LHCN-M2 (cell line): ENCODE measurements at places on chromosomes 5 and 9. TPM values are rescaled to one million over a fixed set of nuclear protein-coding genes. Genes with fewer than 3 reads are reported as not detected.

DNA sequence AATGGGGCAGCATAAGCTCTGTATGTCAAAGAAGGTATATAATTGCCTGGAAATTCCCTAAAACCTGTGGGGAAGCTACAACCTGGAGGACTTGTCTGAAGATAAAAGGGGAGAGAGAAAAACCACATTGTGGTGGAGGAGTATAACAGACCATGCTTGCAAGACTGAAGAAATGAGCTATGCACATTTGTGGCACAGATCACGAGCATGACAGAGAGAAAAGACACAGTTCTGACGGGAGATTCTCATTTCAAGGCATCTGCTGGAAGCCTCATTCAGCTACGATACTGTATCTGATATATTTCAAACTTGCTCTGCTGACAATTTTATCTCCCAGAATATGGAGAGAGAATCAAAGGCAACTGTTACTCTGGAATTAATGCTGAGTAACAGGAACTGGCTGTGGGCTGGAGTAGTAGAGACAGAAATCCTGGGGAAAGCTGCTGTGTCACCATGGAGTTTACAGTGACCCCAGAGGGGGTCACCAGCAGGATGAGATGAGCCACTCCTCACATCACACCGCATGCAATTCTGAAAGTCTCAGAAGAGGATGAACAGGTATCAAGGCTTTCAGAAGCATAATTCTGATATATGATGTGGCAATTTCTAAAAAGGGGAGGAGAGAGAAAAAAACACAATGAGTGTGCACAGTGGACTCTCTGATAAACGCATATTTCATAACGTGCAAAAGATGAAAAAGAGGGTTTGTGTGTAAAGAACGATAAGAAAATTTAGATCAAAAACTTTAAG lies 528.8 kb downstream of the IRX1 start:
- no peak for DNase-seq

The SHC3 gene
- under 0.01 and 0.06 TPM in 2 replicates for total RNA-seq

DNA sequence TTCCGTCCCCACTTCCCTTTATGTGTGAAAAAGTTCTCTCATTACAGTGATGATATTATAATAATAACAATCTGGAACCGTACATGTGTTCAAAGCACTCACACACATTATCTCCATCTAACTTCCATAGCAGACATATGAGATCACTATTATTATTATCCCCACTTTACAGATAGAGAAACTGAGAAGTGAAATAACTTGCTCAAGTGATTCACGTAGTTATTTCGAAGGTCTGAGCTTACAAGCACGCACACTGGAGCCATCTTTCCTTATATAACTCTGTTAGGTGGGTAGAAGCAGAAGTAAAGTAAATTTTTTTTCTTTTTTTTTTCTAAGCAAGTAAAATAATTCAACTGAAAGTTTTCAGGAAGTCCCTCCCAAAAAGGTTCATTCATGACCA lies 62.9 kb upstream of the PTGER4 start:
- DNase-seq = no peak

- no peak for DNase-seq
Measured at GRCh38 chr5:167442922-167443321, 848.5 kb upstream of the WWC1 start.

DNA sequence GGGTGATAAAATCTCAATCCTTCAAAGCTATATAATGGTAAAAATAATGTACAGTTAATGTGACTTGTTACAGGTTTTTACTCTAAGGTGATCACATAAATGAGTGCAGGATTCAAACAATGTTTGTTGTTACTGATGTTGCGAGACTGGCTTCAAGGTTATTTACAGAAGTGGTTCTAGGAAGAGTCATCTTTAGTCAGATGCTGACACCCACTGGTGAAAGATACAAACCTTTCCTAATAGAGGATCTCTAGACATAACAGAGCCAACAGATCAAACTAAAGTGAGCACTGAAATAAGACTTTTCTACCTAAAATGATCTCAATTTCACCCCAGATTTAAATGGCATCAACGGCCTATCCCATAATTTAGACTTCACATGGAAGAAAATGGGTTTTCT lies 20.2 kb downstream of the ARSB start:
- DNase-seq = peak; percentile 69

GRCh38 chr5:128674837-128675446 lies 136.9 kb upstream of the FBN2 start:
- DNase-seq = peak; percentile 51
